Stimulated activated CD4-positive, alpha-beta T cell treated with anti-CD3 and anti-CD28 coated beads, TNF-alpha, amount 100 ng/mL, for 1 hour (primary cell): ENCODE measurements at places on chromosomes 11 and 22.

DNA sequence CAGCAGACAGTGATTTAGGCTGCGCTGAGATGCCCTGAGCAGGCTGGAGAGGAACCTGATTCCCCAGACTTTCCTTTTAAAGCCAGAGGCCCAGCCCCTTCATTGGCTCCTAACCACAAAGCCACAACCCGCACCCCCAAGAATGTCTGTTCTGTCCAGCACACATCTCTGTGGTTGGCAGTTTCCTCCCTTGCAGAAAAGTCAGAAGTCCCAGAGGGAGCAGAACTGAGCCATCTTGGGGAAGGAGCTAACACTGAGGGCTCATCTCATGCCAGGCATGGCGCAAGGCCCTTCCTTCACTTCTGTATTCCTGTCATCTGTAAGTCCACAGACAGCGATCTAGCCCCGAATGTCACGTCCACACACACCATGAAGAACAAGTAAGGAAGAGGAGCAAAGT is 97.1 kb upstream of the SYT13 start:
- no peak for DNase-seq

- DNase-seq, result no peak
Observed at GRCh38 chr22:18113680-18114394, 3.2 kb downstream of the TUBA8 start.

- no peak for DNase-seq
Observed at GRCh38 chr22:48838376-48838775, 989.3 kb downstream of the BRD1 start.

DNA sequence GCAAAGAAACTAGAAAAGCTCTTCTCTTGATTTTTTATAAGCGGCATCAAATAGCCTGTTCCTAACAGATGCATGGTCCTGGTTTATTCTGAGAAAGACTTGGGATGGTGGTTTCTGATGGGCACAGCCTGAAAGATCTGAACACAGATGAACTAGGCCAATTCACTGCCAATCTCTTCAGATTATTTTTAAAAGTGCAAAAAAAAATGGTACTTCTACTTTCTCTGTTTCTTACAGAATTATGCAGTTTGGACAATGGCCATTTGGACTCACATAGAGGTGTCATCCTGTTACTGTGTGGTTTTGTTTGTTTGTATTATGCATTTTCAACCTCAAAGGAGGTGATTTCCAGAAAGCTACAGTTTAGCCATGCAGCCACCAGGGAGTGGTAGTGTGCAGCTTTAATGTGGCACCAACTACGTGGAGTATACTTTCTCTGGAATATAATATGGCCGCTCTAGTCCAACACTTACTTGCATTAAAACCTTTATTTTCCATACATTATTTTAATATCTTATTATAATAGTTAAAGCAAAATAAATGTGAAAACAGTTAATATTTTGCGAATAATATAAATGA is 469.8 kb upstream of the KIRREL3 start:
- no peak for DNase-seq

DNA sequence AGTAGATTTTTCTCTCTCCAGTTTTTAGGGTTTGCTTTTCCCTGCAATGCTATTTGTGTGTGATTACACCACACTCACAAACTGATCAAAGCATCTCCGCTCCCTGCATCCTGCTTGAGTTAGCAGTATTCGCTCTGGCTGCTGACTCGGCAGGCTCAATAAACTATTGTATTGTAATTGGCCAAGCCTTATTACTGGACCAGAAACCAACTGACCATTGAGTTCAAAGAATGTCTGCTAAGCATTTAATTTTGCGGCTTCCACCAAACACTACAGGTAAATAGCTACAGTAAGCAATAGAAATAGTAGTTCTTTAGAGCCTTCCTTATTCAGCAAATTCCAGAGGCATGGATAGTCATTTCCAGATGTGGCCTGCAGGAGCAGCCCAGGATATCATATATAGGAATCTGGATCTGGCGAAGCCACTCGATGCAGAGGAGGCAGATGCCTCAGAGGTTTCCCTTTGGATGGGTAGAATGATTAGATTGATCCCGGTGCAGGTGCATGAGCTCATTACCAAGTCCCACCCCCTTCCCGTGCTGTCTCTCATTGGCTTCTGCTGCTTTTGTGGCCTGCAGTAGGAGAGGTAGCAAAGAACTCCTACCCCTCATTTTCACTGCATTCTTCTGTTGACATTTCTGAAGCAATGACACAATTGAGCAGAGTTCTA is 77.3 kb downstream of the COMMD9 start:
- DNase-seq, result no peak

- DNase-seq, result no peak
Observed at GRCh38 chr11:8564526-8564925, 29.5 kb downstream of the STK33 start.

GRCh38 chr11:96465512-96465911 is 75.7 kb downstream of the JRKL start:
- DNase-seq, result no peak

GRCh38 chr11:9208726-9209501 is 56.2 kb downstream of the DENND5A start:
- no peak for DNase-seq

GRCh38 chr22:27799827-27800249 is 1.7 kb downstream of the MN1 start:
- no peak for DNase-seq

DNA sequence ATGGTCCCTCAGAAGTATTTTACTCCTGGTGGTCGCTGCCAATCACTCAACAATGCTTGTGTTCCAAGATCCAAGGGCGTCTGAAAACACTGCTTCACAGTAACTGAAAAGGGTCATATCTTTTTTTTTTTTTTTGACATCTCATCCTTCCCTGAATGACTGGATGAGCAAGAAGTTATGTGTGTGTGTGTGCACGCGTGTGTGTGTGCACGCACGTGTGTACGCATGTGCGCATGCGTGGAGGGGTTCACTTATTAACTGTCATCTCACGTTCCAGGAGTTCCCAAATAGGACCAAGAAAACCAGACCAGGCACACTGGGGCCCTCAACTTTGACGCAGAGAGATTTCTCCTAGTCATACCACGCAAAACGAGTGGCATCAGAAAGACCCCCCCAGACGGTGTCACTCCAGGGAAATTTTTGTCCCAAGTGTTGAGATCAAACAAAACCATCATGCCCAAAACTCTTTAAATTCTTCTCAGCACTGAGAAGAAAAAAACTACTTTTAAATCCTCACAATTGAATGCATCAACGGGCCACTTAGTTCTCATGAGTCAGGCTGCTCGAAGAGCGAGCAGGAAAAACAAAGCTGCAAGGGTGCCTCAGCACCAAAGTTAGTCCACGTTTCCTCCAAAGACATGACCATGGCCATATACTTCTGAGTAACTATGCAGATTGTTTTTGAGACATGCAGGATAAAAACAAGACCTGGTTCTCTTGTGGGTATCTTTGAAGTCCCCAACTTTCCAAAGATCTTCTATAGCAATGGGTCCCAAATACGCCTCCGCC is 12.9 kb downstream of the MN1 start:
- DNase-seq, result no peak

- DNase-seq, result no peak
Observed at GRCh38 chr22:25013607-25014006, 61.1 kb downstream of the KIAA1671 start.

GRCh38 chr11:449889-450808 is at the start of gene PTDSS2:
TSS of gene PTDSS2 (plus strand) at chr11:450279. CDS start at chr11:450456, 177 bp downstream.
- peak; percentile 84 for DNase-seq

DNA sequence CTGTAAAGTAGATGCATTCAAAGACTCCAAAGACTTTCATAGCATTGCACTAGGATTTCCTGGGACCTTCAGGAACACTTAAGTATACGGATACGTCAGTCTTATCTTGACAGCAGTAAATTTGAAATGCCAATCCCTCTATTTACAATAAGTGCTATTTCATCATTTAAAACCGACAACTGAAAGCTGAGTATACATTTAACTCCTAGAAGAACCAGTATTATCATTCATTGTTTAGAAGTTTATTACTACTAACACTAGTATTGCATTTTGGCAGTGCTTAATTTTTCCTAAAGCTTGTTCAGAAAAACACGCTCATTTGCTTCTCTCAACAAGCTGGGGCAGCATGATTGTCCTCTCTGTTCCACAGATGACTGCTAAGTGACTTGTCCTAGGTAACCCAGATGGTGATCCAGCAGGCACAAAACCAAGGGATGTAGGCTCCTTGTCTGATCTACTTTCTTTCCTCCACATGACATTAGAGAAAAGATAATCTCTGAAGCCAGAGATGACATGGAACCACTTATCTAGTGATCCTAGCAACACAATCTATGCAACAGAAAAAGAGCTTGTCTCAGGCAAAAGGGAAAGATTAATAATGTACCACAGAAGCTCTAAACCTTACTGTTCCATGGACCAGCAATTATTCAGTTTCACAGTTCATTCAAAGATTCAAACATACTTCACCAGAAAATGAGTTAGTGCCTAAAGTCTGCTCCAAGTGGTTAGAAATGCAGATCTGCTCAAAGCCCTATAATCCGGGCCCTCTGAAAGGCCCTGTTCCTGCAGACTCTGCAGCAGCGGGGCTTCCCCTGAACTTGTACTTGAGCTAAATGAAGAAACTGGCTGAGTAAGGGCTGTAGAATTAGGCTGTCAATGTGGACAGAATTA is 5.2 kb downstream of the MAML2 start:
- no peak for DNase-seq

GRCh38 chr11:31720225-31720624 is 90.9 kb downstream of the PAX6 start:
- DNase-seq, result no peak

DNA sequence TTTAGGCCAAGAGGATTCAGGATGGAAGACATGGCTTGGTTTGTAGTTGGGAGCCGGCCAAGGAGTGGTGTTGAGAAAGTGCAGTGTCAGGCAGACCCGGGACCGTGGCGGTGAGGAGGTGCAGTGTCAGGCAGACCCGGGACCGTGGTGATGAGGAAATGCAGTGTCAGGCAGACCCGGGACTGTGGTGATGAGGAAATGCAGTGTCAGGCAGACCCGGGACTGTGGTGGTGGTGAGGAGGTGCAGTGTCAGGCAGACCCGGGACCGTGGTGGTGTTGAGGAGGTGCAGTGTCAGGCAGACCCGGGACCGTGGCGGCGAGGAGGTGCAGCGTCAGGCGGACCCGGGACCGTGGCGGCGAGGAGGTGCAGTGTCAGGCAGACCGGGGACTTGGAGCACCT is 59.7 kb downstream of the LRP5 start:
- DNase-seq, result no peak

GRCh38 chr11:104098132-104098531 is 61.7 kb downstream of the DDI1 start:
- DNase-seq, result no peak
